ENCODE measurements at places on chromosomes 3 and 15.
A peak's percentile ranks its signal among the peaks of the same experiment; 100 is the strongest.

DNA sequence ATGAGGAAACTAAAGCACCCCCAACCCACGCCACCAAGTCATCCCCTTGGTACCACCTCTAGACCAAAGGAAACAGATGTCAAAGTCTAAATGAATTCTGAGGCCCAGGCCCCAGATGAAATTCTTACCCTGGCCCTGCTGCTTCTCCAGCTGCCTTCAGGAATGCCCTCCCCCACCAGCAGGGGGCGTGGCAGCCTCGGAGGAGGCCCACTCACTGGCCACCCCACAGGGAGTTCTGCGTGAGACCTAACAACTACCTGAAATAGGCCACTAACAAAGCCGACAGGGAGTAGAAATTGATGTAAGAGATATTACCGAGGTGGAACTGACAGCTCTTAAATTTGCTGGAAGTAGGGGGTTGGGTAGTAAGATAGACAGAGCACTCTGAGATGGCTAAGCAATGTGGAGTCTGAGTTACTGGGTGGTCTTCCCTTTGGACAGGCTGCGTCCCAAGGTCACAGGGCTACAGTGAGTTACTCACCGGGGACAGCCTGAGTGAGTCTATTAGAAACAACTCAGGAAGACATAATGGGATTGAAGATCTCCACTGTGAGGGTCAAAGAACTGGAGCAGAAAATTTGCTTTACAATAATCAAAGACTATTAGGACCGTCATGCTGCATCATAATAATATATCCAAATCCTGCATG is 240.7 kb downstream of the SHOX2 start:
- peak; percentile 60 for DNase-seq

- no peak for DNase-seq
These were observed at the start of gene PTX3 for GRCh38 chr3:157436583-157437291. Gene PTX3, plus strand, starts transcription at chr3:157436850. Its CDS starts 84 bp downstream, at chr3:157436934.

- no peak for DNase-seq
These were observed 284.1 kb upstream of the LRRFIP2 start for GRCh38 chr3:37458162-37459120.

DNA sequence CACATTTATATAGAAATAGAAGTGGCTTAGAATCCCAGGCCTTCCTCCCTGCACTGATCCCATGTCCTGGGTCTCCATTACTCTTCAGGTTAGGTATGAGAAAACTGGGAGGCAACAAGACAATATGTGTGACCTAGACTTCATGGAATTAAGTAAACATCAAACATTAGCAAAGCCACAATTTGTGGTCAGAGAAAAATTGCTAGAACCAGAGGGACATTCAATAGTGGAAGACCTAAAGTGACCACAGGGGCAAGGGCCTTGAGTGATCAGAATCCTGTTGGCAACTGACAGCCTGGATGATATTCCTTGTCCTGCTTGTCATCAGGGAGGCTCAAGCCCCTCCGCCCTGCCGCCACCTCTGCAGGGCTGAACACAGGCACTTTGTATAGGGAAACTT is 322.8 kb upstream of the CTNNB1 start:
- no peak for DNase-seq

GRCh38 chr3:44887101-44887500 is 12.7 kb downstream of the TGM4 start:
- no peak for DNase-seq

- no peak for DNase-seq
These were observed 9.0 kb upstream of the RHO start for GRCh38 chr3:129519449-129519848.

GRCh38 chr15:47422881-47423665 is 294.2 kb upstream of the SEMA6D start:
- no peak for DNase-seq

GRCh38 chr3:144415492-144415891 is 443.9 kb downstream of the DIPK2A start:
- DNase-seq, result no peak

DNA sequence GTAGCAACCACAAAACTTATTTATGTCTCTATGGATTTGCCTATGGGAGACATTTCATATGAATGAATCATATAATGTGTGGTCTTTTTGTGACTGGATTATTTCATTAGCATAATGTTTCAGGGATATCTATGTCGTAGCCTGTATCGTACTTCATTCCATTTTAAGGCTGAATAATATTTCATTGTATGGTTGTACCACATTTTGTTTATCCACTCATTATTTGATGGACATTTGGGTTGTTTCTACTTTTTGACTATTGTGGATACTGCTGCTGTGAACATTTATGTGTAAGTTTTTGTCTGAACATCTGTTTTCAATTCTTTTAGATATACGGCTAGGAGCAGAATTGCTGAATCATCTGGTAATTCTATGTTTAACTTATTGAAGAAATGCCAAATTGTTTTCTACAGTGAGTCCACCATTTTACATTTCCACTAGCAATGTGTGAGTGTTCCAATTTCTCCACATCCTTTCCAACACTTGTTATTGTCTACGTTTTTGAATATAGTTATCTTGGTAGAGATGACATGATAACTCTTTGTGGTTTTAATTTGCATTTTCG is 134.4 kb upstream of the DAZL start:
- no peak for DNase-seq

GRCh38 chr15:52670087-52670486 is 9.1 kb downstream of the ATOSA start:
- no peak for DNase-seq

- DNase-seq, result no peak
These were observed 152.4 kb upstream of the MDFIC2 start for GRCh38 chr3:70464876-70465275.

GRCh38 chr3:127392156-127392490 is 104.3 kb upstream of the PRR20G start:
- DNase-seq, result no peak

DNA sequence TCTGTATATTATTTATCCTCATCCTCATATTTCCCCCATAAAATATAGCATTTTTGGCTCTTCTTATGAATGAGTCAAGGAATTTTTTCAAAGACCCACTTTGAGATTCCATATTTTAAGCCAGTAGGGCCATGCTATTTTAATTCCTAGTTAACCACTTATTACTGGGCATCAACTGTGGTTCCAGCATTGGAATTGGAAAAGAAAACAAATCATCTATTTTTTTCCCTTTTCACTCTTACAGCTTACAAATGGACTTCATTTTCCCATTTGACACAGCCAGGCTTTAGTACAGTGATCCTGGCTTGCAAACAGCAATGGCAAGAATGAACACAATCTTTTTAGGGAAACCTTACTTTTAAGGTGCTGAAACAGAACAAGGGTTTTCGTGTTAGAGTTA is 19.4 kb upstream of the PLCL2 start:
- no peak for DNase-seq

DNA sequence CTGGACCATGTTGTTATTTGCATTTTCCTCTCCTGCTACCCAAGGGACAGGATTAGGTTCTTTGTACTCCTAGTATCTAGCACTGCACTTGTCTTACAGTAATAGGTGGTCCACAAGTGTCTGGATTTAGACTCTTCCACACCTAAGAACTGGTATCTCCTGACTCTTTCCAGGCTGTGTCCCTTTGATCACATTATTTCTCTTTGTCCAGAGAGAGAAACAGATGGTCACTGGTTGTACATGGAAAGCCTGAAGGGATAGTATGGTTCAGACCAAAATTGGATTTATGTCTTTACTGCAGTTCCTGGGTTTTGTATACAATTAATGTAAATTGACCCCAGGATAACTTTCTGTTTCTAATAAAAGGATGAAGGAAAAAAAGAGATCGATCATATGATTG is 64.0 kb downstream of the PDE8A start:
- no peak for DNase-seq

DNA sequence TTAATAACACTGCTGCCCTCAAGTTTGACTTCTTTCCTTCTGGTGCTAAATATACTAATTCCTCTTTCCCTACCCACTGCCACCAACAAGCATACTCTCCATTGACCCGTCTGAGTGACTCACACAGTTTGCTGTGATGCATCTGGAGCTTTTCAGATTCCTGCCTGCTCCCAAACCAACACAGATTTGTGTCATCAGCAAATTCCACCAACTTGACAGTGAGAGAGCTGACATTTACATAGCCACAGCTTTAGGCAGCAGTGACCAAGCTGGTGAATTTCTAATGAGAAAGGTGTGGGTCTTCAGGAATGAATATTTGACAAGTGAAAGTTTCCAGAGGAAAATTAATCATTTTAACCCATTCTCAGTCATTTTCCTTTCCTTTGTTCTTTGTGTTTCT is 96.5 kb upstream of the PRICKLE2 start:
- no peak for DNase-seq

DNA sequence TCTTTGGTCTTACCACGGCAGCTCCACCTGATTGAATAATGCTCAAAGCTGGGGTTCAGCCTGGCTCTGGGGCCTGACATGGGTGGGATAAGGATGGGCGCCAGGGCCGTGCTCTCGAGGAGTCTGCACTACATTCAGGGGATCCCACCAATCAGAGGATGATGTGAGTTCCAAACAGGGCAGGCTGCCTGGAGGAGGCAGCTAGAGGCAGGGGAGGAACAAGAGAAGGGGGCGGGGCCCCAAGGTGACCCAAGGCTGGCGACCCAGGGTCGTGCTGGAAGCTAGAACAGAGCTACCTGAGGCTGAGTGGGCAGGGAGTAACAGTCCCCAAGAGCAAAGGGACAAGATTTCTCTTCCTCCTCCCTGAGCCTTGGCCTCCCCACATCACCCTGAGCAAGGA is 56.1 kb downstream of the PCSK6 start:
- no peak for DNase-seq

- peak; percentile 93 for DNase-seq
These were observed 17.8 kb upstream of the ATP13A4 start for GRCh38 chr3:193572426-193572908.

Data from T47D (cell line).